Stimulated activated CD4-positive, alpha-beta T cell treated with anti-CD3 and anti-CD28 coated beads, Interleukin-15, amount 100 ng/mL, for 1 hour (primary cell): ENCODE measurements at places on chromosomes 4 and X.

- no peak for DNase-seq
These were observed at the start of gene FAM9B for GRCh38 chrX:9033989-9034388. Gene FAM9B (minus strand): TSS chrX:9034127. CDS start chrX:9032986, 1,141 bp downstream.

DNA sequence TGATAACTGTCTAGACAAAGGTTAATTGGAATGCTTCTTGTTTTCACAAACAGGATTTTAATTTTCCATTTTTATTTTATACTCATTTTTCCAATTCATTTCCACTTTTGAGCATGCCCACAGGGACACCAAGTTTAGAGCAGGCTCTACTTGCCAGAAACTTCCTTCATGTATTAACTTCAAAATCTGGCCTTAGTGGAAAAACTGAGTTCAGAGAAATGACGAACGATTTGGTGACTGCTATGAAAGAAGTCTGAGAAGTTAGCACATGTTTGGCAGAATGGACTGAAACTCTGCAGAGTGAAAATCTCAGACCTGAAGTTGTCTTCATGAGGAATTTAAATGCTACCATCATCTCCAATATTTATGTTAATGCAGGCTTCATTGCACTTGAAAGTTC, 214.1 kb downstream of the THOC2 start:
- no peak for DNase-seq

DNA sequence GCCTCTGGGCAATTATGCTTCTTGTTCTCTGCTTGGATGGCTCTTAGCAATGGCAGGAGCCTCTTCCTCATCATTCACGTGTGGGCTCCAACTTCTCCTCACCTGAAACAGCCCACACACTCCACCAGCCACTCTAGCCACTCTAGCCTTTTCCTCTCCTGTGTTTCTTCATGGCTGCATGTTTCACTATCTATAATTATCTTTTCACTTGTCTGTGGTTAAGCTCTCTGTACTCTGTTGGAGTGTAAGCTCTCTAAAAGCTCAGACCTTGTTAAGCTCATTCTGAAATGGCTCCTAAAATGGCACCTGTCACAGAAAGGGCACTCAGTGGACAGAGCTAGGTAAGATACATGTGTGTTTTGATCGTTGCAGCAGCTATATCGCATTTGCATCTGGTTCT, 80.0 kb downstream of the SH3KBP1 start:
- DNase-seq = no peak

DNA sequence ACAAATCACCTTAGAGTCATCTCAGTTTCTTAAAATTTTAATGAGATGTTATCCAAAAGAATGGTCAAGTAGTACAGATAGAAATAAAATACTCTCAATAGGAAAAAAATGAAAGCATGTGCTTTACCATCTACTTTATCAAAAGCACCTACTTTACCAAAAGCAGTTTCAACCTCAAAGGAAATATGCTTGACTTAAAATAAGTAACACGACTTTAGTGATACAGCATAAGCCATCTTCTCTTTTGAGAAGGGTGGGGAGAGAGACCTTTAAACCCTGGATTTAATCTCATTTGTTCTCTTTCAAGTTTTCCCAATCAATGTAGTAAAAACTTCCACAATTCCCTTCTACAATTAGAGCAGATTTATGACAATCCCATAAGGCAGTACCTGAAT, 26.5 kb downstream of the OTUD4 start:
- no peak for DNase-seq

- DNase-seq = no peak
These were observed 8.9 kb upstream of the IRAK1 start for GRCh38 chrX:154028502-154029184.

GRCh38 chr4:107989162-107989536, 540 bp upstream of the HADH start:
- no peak for DNase-seq

GRCh38 chr4:78781924-78782323, 5.8 kb downstream of the BMP2K start:
- no peak for DNase-seq

GRCh38 chrX:81120258-81120935, 81.3 kb downstream of the HMGN5 start:
- no peak for DNase-seq

DNA sequence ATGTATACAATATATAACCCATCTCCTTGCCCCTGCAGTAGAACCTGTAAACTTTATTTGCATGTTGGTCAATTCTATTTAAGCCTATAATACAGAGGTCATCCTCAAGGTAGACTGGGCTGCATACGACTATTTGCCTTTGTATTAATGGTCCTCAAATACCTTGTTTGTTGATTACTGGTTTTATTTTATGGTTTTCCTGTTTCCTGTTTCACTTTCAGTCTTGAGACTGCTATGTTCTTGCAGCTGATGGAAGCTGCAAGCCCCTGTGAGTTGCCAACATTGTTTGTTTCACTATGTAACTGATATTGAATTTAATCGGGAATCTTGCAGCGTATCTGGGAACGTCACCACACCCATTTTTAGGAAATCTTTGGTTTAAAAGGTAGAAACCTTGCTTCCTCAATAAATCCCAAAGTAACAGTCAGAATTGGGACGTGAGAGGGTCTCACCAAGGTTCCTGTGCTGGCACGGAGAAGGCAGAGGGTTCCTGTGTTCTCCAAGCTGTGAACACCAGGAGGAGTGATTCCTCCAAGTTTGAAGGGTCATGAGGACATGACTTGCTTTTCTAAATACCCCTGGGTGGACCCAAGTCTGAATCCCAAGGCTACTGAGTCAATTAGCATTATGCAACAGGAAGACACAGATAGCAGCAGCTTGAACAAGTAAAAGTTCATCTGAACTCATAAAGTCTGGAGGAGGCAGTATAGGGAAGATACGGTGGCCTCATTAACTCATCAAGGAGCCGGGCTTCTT, 110.6 kb upstream of the PNPLA4 start:
- DNase-seq = no peak

- no peak for DNase-seq
These were observed 70.4 kb upstream of the CITED1 start for GRCh38 chrX:72376124-72376523.

GRCh38 chr4:8224975-8225625, 26.0 kb downstream of the SH3TC1 start:
- DNase-seq = no peak

DNA sequence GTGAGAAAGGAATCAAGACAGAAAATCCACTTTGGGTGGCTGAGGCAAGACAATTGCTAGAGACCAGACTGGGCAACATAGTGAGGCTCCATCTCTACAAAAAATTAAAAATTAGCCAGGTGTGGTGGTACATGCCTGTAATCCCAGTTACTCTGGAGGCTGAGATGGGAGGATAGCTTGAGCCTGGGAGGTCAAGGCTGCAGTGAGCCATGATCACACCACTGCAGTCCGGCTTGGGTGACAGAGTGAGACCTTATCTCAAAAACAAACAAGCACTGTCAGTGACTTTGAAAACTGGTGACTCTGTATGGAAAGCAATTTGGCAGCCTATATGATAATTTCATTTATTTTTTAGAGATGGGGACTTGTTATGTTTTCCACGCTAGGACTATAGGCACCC, 2.3 kb upstream of the ELOVL6 start:
- DNase-seq = no peak

DNA sequence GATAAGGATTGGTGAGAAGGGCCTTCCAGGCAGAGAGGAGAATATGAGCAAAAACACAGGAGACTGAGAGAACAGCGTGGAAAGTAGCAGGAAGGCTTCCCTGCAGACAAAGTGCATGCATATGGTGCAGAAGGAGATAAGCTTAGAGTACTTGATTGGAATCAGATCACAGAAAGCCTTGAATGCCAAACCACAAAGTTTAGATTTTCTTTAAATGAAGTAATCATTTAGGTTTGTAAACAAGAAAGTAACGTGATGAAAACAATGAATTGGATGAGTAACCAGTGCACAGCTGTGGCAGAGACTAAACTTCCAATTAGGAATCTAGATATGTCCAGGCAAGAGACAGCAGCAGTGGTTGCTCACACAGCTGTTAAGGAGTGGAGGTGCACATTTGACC, 83.8 kb upstream of the C1QTNF7 start:
- DNase-seq = no peak

DNA sequence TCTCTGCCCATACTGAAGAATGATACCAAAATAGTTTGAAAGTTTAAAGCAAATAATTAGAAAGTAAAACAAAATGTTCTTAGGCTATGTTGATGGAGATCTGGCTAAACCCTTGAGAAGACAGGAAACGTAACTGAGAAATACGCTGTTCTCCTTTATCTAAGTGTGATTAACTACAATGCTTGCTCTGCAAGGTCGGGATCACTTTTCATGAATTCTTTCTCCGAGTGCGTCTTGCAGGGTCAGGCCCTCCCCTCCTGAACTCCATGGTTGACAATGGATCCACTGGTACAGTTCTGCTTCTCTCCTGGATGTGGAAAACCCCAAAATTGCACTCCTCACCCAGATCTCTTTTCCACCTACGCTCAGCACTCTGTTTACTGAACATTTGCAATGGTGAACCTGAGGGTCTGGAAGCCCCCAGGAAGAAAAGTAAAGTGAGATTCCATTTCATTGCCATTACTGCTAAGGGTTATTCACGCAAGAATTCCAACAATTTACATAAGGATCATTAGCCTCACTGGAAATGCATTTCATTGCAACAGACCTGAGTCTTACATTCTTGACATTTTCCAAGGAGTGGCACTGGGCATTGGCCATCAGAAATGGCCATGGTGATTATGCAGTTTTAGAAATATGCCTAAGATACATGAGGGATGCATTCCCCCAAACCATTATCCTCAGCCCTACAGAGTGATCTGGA, 24.6 kb upstream of the WWC2 start:
- no peak for DNase-seq

DNA sequence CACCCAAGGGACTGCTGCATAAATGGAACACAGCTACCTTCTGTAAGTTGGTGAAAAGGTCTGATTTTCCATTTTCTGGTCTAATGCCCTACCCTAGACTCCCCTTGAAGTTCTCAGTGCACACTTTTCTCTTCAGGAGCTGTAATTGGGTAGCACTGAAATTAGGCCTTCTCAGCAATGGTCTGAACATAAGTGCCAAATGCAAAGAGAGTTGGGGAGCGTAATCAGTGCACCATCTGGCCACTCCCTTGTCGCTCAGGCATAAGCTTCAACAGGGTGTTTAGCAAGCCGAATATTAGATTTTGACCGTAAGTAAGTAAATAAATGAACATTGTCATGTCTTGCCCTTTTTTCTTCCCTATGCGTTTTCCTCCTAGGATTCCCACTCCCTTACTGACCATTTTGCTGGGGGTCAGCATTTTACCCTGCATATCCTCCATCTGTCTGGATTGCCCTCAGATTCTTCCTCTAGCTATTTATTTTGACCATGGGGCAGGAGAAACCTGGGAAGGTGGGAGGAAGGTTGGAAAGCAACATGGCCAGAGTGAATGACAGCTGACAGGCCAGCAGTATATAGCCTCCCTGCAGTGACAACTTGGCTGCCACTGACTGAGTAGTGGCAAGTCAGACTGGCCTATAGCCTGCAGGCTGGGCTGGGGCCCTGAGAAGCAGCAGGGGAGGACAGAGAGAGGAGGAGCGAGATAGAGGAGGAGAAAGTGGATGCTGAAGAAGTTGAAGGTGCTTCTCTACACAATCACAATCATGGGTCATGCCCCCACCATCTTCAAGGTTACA, 2.7 kb downstream of the NHSL2 start:
- no peak for DNase-seq

DNA sequence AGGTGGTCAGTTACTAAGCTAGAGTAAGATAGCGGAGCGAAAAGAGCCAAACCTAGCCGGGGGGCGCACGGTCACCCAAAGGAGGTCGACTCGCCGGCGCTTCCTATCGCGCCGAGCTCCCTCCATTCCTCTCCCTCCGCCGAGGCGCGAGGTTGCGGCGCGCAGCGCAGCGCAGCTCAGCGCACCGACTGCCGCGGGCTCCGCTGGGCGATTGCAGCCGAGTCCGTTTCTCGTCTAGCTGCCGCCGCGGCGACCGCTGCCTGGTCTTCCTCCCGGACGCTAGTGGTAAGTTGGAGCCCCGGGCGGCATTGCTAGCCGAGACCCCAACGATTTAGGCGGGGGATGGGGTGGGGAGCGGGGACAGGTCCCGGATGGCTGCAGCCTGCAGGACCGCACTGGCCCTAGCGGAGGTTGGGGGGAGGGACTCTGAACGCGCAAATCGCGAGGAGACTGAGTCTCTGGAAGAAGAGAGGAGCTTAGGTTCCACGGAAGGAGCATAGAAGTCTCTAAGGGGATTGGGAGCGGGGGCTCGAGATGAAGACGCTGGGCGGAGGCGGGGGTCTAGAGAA, 573 bp downstream of the HTR2C start:
- no peak for DNase-seq

DNA sequence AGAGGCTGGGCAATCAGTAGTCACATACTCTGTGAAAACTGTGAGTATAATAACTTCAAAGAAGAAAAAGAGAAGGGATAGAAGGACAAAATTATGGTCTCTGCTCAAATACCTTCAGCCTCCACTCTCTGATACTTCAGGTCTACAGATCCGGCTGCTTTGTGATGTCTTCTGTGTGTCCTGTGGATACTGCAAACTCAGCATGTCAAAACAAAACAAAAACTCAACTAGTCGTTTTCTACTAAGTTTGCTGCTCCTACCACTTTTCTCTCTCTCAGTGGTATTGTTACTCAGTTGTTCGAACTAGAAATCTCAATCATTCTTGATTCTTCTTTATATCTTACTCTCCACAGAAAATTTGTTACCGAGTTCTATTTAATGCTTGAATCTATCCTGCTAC, 202.4 kb upstream of the ANK2 start:
- DNase-seq = no peak

DNA sequence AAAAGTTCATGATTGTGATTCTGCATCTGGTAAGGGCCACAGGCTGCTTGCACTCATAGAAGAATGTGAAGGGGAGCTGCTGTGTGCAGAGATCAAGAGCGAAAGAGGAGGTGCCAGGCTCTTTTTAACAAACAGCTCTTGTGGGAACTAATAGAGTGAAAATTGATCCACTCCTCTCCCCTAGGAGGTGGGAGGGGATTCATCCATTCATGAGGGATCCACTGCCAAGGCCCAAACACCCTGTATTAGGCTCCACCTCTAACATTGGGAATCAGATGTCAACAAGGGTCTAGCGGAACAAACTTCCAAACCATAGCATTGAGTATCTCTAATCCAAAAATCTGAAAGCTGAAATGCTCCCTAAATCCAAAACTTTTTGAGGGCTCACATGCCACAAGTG, 16.4 kb upstream of the PPID start:
- DNase-seq = no peak

DNA sequence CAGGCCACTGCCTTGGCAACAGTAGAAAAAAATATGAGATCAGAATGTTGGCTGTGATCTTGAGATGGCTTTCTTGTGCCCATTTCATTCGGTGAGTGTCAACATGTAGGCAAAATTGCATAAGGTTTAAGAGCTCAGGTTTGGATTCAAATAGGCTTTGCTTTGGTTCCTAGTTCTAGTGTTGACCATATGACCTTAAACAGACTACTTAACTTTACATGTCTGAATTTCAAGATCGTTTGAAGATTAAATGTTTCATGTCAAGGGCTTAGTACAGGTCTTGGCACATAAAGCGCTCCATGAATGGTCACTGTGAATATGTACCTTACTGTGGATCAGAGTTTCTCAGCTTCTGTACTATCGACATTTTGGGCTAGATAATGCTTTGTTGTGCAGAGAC, 204.2 kb downstream of the MGST2 start:
- DNase-seq = no peak

GRCh38 chr4:2281575-2282343, 19.9 kb upstream of the MXD4 start:
- no peak for DNase-seq

GRCh38 chrX:39897741-39898097, 200.0 kb downstream of the BCOR start:
- DNase-seq = no peak

GRCh38 chr4:47510506-47511143, 25.6 kb downstream of the ATP10D start:
- DNase-seq = no peak
